D721Med (cell line): ENCODE measurements at places on chromosomes 12 and 14.

DNA sequence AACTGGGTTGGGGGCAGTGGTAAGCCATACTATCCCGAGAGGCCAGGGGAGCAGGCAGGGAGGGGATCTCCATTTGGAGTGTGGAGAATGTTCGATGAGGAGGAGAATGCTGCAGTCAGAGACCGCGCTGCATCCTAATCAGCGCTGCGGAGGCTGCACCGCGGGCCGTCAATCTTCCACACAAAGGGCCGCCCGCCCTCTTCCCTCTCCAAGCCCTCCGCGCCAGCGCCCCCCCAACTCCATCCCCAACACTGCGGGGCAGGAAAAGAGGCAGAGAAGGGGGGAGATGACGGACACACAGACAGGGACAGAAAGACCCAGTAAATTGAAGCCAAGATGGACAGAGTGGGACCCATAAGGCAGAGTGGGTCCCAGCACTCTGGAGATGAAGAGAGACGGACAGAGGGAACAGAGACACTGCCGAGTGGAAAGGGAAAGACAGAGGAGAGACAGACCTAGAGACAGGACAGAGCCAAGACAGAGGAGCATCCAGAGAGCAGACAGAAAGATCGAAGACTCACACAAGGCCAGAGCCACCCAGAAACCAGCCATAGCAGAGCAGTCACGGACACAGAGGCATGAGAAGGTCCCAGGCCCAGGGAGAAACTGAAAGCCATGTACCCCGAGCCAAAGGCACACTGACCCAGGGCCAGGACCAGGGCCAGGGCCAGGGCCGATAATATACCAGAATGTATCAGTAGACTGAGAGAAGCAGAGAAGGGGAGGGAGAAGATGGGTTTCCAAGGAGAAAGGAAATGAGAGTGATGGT, 3.5 kb downstream of the CISTR start:
- DNase-seq, result no peak

DNA sequence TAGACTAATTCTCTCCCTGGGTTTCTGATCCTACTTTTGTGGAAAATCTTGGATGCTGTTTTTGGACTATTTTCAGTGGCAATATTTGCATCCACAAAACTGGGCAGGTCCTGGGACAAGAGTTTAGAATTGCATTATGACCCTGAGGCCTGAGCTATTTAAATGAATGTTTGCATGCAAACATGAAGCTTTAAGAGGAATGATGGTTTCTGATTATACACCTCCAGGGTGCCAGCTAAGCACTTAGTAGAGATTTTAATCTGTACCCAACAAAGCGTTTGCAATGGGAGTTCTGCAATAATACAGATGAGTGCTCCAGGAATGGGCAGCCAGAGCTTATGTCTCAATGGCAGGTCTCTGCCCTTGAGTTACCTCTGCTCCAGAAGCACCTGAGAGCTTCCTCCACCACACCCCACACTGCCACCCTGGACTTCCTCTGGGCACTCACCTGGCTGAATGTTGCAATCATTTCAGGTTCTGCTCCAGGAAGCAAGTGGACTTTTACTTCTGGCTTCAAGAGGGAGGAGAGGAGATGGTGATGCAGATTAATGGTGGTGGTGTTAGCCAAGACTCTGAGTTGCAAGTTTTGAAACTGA, 6.0 kb upstream of the SPTLC2 start:
- DNase-seq, result no peak

DNA sequence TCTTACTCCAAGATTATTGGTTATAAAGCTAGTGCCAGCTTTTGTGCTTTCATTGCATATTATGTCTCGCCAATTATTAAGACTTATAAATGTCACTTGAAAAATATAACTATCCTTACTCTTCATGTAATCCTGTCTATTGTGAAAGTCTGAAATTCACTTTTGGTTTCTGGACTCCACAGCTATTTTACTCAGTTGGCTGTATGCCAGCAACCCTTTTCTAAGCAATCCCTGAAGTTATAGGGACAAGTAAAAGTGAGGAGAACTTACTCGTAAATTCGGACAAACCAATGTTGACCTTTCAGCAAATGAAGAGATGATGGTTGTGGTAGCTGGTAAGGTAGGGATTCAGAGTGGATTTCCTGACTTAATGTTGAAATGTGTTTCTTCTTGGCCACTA, 196.3 kb downstream of the NPAS3 start:
- no peak for DNase-seq

- DNase-seq, result no peak
Observed at GRCh38 chr12:61385771-61386170, 874.4 kb upstream of the USP15 start.

DNA sequence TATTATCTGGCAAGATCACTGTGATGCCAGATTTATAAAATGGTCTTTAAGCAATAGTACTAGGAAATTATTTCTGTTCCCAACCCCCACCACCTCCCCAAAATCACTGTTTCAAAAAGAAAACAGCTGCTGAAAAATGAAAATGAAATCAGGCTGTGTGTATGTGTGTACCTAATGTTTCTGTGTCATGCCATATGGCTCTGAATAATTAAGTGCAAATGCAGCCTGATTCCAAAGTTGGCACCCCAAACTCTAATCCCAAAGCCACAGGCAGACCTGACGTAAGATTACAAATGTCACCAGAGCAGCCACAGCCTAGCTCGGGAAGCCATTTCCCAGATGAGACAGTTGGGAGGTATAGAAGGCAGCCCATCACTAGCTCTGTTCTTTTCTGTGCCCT, 175.5 kb downstream of the MED13L start:
- DNase-seq, result no peak

GRCh38 chr12:124032265-124032886, 59.4 kb downstream of the ZNF664 start:
- DNase-seq, result peak; percentile 78

DNA sequence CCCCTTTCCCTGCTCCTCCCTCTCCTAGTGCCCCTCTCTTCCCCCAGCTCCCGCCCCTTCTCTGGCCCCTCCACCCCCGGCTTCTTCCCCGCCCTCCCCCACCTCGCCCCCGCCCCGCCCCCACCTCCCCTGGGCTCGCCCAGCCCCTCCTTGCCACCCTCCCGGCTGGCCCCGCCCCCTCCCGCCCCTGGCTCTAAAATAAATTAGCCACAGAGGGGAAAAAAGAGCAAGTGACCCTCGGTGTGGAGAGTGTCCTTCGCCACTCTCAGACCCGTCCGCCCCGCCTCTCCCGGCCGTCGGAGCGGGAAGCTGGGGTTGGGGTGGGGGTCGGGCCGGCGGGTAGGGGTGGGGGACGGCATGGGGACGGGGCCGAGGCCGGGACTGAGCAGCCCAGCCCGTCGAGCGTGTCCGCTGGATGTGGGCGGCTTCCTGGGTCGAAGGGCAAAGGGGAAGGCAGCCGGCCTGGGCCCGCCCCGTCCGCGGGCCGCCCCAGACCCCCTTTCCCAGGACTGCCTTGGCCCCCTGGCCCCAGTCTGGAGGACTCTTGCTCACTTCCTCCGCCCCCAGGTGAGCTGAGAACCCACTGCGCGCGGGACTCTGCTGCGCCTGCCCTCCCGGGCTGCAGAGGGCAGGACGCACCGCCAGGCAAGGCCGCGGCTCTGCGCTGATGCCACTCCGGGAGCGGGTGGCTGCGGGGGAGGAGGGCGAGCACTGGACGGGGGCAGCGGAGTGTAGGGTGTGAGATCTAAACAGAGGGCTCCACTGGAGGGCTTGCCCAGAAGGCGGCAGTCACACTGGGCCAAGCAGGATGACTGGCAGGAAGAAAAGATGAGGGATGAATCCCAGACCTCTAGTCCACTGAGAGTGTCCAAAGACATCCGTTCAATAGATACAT, 570 bp upstream of the FIGNL2 start:
- DNase-seq, result no peak

- DNase-seq, result no peak
Observed at GRCh38 chr14:75747899-75748298, 86.9 kb downstream of the TTLL5 start.

DNA sequence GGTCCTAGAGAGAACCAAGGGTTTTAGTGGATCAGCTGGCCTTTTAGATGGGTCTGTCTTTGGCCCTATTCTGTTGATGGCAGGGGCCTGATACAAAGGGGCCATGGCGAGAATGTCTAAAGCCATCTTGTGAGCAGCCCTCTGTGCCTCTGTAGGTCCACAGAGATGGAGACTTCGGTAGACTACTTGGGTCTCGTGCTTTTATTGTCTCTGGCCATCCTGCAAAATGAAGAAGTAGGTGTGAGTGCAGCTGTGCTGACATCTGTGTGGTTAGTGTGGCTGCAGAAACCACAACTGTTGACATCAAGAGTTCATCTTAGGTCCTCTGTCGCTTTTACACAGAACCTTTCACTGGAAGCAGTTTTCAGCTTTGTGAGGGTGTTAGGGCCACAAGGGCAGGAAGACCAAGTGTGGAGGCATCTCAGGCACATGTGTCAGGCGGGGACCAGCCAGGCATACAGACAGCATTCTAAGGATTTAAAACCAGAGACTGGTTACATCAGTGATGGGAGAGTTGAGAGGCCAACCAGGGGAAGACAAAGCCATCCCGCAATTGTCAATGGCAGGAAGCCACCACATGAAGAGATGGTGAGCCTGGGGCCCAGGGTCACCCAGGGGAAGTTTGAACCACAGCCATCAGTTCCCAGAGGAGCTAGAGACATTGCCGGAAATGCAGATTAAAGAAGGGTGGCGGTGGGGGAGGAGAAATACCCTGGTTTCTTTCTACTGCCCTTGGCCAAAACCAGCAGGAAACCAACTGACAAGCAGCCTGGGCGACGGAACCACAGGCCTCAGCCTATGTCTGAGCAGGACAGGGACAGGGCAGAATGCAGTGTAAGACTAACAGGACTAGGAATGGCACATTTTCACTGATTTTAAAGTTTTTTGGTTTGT, 13.0 kb upstream of the TPCN1 start:
- no peak for DNase-seq

GRCh38 chr14:104133496-104133895, 4.9 kb upstream of the KIF26A start:
- no peak for DNase-seq

DNA sequence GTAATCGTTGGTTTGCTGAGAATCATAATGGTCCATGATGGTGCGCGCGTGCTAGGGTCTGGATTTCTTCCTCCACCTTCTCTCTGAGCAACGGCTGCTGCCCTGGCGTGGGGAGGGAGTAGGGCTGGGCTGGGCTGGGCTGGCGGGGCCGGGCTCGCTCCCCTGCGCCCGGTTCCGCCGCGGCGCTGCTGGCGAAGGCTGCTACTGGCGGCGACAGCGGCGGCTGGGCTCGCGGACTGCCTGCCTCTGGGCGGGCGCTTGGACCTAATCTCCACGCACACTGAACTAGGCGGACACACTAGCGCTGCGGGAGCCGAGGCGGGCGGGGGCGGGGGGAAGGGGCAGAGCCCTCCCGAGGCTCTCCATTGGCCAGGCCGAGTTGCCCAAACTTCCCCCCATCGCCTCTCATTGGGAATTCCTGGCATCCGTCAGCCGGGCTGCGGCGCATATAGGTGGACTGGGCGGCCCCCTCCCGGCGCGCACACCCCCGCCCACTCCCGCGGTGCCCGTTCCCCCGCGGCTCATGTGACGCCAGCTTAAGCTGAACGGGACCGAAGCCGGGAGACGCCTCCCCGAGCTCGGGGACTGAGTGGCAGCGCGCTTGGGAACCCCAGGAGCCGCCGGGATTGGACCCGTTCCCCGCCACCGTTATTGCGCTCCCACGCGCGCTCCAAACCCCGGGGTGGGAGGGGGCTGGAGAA, at the start of gene ACTN1:
Gene ACTN1, minus strand, starts transcription at position 282 of the 701 bp plus-strand sequence. Its CDS starts 246 bp downstream, at position 36.
- DNase-seq, result peak; percentile 91

GRCh38 chr12:92062539-92063493, 82.8 kb downstream of the BTG1 start:
- no peak for DNase-seq

DNA sequence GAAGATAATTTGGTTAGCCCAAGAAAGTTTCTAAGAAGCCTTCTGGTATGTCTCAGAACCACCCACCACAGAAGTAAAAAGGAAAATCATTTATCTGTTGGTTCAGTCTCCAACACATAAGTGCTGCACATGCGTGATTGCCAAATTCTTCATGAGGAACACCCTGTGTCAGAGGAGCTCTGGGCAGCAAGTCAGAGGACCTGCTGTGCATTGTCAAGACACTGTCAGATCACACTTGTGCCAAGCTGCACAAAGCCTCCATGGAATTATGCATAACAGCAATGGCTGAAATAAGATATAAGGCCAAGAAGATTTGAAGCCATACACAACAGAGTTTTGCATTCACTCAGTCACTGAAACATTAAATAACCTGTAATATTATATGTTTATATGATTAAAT, 1304.7 kb upstream of the FLRT2 start:
- DNase-seq, result no peak

- no peak for DNase-seq
Observed at GRCh38 chr14:102225386-102225785, 79.6 kb downstream of the MOK start.

- no peak for DNase-seq
Observed at GRCh38 chr12:106328735-106329134, 26.2 kb downstream of the TCP11L2 start.

- DNase-seq, result no peak
Observed at GRCh38 chr14:92941531-92941930, 18.6 kb downstream of the CHGA start.

DNA sequence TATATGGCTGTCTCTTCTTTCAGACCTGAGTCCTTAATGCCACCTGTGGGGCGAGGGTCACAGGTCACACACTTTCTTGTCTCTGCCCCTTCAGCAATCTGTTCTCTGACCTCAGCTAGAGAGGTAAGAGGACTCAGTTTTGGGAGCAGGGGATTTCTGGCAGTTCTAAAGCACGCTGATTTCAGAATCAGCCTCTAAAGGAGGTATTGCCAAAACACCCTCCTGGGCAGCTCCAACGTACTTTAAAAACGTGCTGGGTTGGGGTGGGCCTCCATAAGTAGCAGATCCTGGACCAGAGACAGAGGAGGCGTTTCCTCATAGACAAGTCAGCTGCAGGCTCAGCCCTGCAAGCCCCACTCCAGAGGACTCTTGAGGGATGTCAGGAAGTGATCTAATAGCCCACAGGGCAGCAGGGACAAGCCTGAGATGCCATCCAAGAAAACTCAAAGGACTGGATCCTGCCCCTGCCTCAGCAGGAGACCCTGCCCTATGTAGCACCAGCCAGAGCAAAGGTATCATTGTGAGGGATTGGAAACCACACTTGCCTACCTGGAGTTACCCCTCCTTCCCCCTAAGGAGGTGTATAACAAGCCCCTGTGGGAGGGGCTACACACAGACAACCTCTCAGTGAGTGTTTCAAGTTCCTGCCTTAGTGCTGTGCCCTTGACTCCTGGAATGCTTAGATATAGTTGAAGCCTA, 8.5 kb downstream of the CTDSP2 start:
- DNase-seq, result no peak

DNA sequence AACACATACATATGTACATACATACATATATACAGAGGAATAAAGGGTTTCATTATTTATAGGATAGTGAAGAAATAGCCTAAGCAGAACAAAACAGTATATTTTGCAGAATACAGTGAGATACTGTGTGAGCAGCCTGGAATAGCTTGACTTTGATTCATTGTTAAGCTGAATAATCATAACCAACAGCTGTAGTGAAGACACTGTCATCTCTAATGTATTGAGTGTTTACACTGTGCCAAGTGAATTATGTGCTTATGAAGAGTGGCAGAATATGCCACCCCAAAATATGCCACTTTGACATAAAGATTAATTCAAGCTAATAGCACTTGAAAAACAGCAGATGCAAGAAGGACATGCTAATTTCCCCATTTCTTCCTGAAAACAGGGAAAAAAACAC, 48.2 kb upstream of the LRFN5 start:
- no peak for DNase-seq
